ENCODE measurements at places on chromosomes 13 and 19.

GRCh38 chr19:10285393-10285792 is 1.4 kb upstream of the ICAM4 start:
- no peak for DNase-seq

DNA sequence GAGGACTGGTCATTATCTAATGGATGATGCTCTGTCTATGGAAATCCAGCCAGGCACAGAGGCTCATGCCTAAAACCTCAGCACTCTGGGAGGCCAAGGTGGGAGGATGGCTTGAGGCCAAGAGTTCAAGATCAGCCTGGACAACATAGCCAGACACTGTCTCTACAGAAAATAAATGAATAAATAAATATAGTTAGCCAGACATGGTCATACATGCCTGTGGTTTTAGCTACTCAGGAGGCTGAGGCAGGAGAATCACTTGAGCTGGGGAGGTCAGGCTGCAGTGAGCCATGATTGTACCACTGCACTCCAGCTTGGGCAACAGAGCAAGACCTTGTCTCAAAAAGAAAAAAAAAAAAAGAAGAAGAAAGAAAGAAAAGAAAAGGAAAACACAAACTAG is 234.7 kb downstream of the TSHZ3 start:
- DNase-seq, result no peak

- DNase-seq, result no peak
Observed at GRCh38 chr13:110531671-110532083, 29.8 kb downstream of the RAB20 start.

DNA sequence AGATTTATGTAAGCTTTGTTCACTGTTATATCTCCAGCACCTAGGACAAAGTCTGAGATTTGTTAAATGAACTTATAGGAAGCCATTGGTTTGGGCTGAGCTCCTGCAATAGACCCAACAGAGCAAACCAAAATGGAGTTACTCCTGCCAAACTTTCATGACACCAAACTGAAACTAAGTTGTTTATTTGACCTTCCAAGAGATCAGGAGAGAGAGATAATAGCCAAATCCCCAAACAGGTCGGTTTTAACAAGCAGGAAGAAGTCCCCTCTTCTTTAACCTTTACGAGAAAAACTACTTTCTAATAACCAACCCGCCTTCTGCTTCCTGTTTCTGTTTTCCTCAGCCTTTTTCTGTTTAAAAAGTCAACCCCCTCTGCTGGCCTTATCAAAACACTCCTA is 54.9 kb upstream of the ATP12A start:
- no peak for DNase-seq

DNA sequence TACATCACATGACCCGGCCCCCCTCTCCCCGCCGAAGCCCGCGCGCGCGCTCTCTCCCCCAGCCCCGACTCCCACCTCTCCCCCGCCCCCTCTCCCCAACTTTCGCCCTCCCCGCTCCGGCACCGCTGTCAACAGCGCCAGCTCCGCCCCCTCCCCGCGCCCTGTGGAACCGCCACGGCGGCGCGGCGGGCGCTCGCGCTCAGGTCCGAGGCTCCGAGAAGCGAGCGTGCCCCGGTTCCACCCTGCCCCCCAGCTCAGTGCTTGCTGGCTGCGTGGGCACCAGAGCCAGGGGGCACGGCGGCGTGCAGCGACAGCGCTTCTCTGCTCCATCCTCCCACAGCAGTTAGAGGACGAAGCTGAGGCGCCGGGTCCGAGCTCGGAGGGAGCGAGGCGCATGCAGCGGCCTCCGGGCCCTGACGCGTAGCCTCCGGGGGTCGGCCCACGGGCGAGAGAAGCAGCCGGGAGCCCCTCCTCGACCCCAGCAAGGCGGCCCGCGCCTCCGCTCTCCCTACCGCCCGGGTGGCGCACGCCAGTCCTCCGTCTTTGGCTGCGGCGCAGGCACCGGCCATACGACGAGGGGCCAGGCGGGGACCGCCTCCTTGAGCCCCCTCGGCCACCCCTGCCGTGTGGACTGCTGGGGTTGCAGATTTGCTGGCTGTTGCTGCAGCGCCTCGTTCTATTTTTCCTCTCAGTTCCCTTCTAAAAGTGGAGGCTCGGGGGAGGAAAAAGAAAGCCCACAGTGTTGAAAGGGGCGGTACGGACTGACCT is 109.5 kb downstream of the KCNRG start:
- DNase-seq, result no peak

GRCh38 chr13:29125934-29126424 is 305.8 kb downstream of the MTUS2 start:
- DNase-seq, result no peak

GRCh38 chr13:78215458-78216108 is 297.0 kb upstream of the EDNRB start:
- no peak for DNase-seq

GRCh38 chr19:7863971-7864689 is 10.1 kb downstream of the PRR36 start:
- DNase-seq, result no peak

DNA sequence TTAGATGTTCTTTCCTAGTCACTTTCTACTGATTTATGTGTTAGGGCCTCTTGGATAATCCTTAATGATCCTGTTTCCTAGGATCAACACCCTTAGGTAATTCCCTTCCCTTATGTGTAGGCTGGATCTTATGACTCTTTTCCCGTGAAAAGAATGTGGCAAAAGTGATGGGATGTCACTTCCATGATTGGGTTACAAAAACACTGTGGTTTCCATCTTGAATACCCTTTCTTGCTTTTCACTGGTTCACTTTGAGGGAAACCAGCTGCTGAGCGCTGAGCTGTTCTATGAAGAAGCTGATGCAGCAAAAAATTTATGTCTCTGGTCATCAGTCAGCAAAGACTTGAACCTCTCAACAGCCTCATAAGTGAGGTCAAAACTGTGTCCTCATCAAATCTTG is 609.4 kb downstream of the OLFM4 start:
- DNase-seq, result no peak

GRCh38 chr19:43300876-43301765 is 31.8 kb upstream of the PSG9 start:
- DNase-seq, result no peak

GRCh38 chr13:28409648-28410047 is 85.3 kb downstream of the FLT1 start:
- no peak for DNase-seq

GRCh38 chr13:93318534-93319254 is 92.1 kb downstream of the GPC6 start:
- DNase-seq, result no peak

DNA sequence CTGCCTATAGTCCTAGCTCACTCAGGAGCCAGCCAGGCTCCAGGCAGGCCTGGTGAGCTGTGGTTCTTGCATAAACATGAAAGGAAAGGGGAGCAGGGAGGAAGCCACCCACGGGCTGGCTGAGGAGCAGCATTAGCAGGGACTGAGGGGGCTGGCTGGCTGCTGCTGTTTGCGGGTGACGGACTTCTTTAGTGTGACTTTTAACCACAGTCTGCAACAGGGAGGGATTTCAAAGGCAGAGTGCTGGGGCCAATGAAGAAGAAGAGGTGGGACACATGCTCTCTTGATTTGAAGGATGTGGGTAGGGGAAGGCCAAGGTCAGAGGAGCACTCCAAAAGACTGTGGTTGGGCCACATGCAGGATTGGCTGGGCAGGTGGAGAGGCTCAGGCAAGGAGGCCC is 223.0 kb downstream of the DNAJC15 start:
- no peak for DNase-seq

All from COLO829 (cell line).